IPS DF 6.9 (cell line): ENCODE measurements at places on chromosomes 3 and 15.

GRCh38 chr3:14423197-14423743 lies 20.9 kb downstream of the SLC6A6 start:
- H3K27ac ChIP-seq, result no peak overlapping the region
- peaks cover 2% of the 10 kb centered on the region; the same call in 1 of the 2 replicates for H3K36me3 ChIP-seq
- H3K4me1 ChIP-seq, result peaks cover 23% of the 10 kb centered on the region
- H3K4me3 ChIP-seq, result no peak overlapping the region
- H3K27me3 ChIP-seq, result no peaks in the 10 kb centered on the region
- DNase-seq, result no peak

DNA sequence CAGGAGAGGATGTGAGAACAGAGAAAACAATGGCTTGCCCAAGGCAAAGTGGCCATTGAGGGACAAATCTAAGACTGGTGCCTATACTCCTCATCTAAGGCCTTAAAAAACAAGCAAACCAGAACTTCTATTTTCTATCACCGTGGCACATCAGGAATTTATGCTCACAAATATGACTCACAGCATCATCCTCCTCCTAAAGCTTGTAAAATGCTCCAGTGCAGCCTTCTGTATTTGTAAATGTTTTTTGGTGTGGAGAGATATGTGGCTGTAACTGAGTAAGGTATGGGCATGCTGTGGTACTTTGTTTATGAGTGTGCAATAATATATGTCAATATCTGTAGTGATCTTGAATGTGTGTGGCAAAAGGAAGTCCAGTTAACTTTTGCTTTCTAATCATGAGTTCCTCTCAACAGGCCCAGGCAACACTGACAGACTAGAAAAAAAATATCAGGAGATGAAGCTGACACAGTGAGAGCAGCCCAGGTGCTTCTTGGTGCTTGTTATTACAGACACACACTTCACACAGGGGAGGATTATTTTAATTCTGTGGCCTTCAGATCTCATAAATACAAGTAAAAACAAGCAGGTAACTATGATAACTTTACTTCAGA lies 60.3 kb downstream of the CTNNB1 start:
- no peaks in the 10 kb centered on the region for H3K4me1 ChIP-seq
- no peaks in the 10 kb centered on the region for H3K27me3 ChIP-seq
- no peak overlapping the region for H3K27ac ChIP-seq
- no peak for DNase-seq
- no peaks in the 10 kb centered on the region for H3K36me3 ChIP-seq

GRCh38 chr3:37862903-37863815 lies 1.5 kb downstream of the CTDSPL start:
- no peaks in the 10 kb centered on the region for H3K27me3 ChIP-seq
- H3K27ac ChIP-seq, result no peak overlapping the region
- H3K36me3 ChIP-seq, result no peaks in the 10 kb centered on the region
- peaks cover 6% of the 10 kb centered on the region; the same call in 1 of the 2 replicates for H3K4me1 ChIP-seq
- peak overlapping the region; percentile 59; the same call in 1 of the 2 replicates for H3K4me3 ChIP-seq

GRCh38 chr3:37114251-37115145 lies 59.9 kb downstream of the LRRFIP2 start:
- no peak overlapping the region for H3K4me3 ChIP-seq
- no peak overlapping the region for H3K27ac ChIP-seq
- no peak for DNase-seq
- no peaks in the 10 kb centered on the region; the same call in 1 of the 2 replicates for H3K4me1 ChIP-seq

DNA sequence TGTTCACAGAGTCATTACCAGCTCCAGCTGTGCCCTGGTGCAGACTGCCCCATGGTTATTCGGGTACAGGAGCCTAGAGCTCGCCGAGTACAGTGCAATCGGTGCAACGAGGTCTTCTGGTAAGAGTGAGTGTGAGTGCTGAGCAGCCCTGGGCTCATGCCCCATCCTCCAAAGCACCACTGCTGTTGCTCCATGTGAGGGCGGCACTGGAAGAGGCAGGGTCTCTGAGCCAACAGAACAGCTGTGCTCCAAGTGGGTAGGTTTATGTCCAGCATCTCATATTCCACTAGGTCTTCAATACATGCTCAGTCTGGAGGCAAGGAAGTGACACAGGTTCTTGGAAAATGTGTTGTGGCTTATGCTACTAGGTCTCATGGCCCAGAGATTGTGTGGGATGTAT lies 19.5 kb upstream of the P4HTM start:
- H3K27ac ChIP-seq, result no peak overlapping the region
- H3K36me3 ChIP-seq, result peaks cover 31% of the 10 kb centered on the region
- H3K27me3 ChIP-seq, result no peaks in the 10 kb centered on the region
- DNase-seq, result no peak
- H3K4me3 ChIP-seq, result no peak overlapping the region

DNA sequence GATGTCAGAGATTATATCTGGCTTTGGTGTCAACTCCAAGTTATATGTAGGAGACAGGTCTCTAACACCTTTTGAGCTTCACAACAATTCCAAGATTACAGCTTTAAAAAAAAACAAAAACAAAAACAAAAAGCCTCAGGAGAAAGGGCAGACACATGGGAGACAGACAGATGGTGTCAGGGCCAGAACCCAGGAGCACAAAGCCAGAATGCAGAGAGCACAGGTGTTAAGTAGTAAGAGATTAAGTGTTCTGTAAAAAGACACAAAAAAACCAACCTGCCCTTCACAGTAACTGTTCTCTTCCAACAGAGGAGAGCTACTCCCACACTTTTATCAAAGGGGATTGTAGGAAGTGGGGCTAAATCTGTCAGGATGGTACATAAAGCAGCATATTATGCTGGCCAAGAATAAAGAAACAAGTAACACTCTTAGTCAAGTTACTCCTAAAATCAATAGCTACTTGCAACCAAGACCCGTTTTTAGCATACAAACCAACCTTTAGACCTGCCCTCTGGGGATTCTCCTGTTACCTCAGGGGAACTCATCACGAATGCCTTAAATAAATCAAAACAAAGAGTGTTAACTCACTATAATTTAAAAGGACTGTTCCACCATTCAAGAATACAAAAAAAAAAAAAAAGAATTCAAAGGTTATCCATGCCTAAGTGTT lies 5.9 kb downstream of the CPEB1 start:
- H3K36me3 ChIP-seq, result no peaks in the 10 kb centered on the region
- H3K4me1 ChIP-seq, result 0 out of 2 replicates have a peak, but pooled peaks cover 1% of the 10 kb centered on the region
- no peak for DNase-seq
- H3K27ac ChIP-seq, result no peak overlapping the region

DNA sequence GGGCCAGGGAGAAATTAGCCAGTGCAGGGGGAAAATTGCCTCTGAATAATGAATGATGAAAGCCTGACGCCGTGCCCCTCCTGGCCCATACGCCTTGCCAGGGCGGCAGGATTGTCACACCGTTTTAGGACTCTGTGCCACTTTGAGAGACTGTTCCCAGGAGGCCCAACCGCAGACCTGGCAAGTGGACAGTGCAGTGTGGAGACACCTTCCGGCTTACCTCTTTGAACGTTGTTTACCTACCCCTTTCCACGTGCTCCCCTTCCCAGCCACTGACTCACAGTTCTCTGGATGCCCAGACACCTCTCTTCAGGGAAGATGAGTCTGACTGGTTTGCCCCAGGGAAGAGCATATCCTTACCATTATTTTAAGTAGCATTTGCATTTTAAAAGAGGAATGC lies 84.0 kb upstream of the PXYLP1 start:
- no peaks in the 10 kb centered on the region for H3K36me3 ChIP-seq
- H3K27ac ChIP-seq, result no peak overlapping the region
- no peak overlapping the region for H3K4me3 ChIP-seq

GRCh38 chr15:85630311-85630710 lies 164.4 kb downstream of the KLHL25 start:
- no peaks in the 10 kb centered on the region for H3K27me3 ChIP-seq
- H3K4me3 ChIP-seq, result no peak overlapping the region

GRCh38 chr15:38683382-38684242 lies 119.0 kb upstream of the RASGRP1 start:
- DNase-seq, result no peak
- H3K4me3 ChIP-seq, result no peak overlapping the region
- H3K27ac ChIP-seq, result no peak overlapping the region
- H3K36me3 ChIP-seq, result no peaks in the 10 kb centered on the region
- no peaks in the 10 kb centered on the region for H3K4me1 ChIP-seq

DNA sequence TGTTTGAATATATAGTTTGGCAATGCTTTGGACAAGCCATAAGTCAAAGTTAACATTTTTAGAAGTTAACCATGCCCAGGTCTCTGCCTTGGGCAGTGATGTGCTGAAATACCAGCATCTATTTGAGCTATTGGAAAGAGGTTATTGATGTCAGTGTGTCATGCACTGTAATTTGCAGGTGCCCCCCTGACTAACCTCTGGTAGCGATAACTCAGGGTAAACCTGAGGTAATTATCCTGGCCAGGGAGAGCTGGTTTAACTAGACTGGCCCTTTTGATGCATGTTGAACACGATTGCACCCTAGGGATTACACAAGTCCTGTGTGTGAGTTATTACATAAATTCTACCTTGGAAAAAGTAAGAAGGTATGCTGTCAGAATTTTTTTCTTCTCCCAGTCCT lies 455.8 kb upstream of the WNT5A start:
- no peak overlapping the region for H3K4me3 ChIP-seq
- DNase-seq, result no peak
- no peaks in the 10 kb centered on the region for H3K4me1 ChIP-seq
- H3K27ac ChIP-seq, result no peak overlapping the region
- no peaks in the 10 kb centered on the region for H3K27me3 ChIP-seq

GRCh38 chr3:95044101-95044500 lies 981.2 kb downstream of the NSUN3 start:
- no peak overlapping the region for H3K4me3 ChIP-seq
- H3K4me1 ChIP-seq, result no peaks in the 10 kb centered on the region
- no peaks in the 10 kb centered on the region for H3K27me3 ChIP-seq
- H3K27ac ChIP-seq, result no peak overlapping the region

GRCh38 chr3:55735976-55736375 lies 248.9 kb upstream of the WNT5A start:
- DNase-seq, result no peak
- no peaks in the 10 kb centered on the region for H3K27me3 ChIP-seq
- H3K4me1 ChIP-seq, result no peaks in the 10 kb centered on the region
- H3K27ac ChIP-seq, result no peak overlapping the region
- H3K36me3 ChIP-seq, result no peaks in the 10 kb centered on the region

- H3K27me3 ChIP-seq, result no peaks in the 10 kb centered on the region
- H3K4me3 ChIP-seq, result no peak overlapping the region
- DNase-seq, result no peak
- no peak overlapping the region for H3K27ac ChIP-seq
- H3K4me1 ChIP-seq, result no peaks in the 10 kb centered on the region; the same call in 1 of the 2 replicates
Measured at GRCh38 chr15:100307241-100308212, 34.2 kb downstream of the ADAMTS17 start.

DNA sequence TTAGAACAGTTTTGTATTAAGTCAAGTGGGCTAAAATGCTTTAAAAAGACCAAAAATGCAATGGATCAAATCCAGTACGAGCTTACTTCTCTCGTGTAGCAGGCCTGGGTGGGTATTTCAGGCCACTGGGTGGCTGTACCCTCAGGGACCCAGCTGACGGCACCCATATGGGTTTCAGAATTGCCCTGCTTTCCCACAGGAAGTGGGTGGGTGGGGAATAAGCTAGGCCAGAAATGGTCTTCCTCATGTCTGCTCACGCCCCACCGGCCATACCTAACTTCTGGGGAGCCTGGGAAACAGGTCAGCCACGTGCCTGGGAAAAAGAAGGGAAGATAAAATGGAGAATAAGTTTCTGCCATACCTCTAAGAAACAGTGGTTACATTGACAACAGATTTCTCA lies 20.3 kb downstream of the GPR160 start:
- no peaks in the 10 kb centered on the region for H3K27me3 ChIP-seq
- no peak overlapping the region for H3K27ac ChIP-seq
- DNase-seq, result no peak
- H3K4me1 ChIP-seq, result peaks cover 5% of the 10 kb centered on the region; the same call in 1 of the 2 replicates

DNA sequence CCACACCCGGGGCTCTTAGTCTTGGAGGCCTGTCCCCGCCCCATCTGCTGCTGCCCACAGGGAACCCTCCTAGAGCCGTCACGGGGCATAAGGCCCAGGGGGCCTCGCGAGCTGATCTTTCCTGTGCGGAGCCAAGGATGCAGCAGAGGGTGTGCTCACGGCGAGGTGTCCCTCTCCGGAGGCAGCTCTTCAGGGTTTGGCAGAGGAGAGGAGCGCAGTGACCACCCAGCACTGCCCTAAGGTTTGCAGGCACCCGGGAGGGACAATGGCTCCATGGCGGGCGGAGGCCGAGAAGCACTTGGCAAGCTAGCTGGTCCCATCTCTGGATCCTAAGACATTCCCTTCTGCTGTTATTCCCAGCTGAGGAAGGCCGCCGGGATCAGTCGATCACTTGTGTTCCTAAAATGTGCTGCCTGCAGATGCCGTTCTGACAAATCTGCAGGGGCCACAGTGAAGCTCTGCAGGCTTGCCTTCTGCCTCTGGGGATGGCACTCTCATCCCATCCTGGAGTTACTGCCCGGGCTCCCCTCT lies 47.4 kb upstream of the PCSK6 start:
- no peak overlapping the region for H3K27ac ChIP-seq
- no peaks in the 10 kb centered on the region for H3K4me1 ChIP-seq
- H3K27me3 ChIP-seq, result no peaks in the 10 kb centered on the region
- no peaks in the 10 kb centered on the region; the same call in 1 of the 2 replicates for H3K36me3 ChIP-seq
- DNase-seq, result no peak

GRCh38 chr3:14047027-14047426 lies 77.6 kb downstream of the CHCHD4 start:
- no peaks in the 10 kb centered on the region for H3K27me3 ChIP-seq
- no peaks in the 10 kb centered on the region for H3K4me1 ChIP-seq
- H3K36me3 ChIP-seq, result no peaks in the 10 kb centered on the region
- no peak for DNase-seq

DNA sequence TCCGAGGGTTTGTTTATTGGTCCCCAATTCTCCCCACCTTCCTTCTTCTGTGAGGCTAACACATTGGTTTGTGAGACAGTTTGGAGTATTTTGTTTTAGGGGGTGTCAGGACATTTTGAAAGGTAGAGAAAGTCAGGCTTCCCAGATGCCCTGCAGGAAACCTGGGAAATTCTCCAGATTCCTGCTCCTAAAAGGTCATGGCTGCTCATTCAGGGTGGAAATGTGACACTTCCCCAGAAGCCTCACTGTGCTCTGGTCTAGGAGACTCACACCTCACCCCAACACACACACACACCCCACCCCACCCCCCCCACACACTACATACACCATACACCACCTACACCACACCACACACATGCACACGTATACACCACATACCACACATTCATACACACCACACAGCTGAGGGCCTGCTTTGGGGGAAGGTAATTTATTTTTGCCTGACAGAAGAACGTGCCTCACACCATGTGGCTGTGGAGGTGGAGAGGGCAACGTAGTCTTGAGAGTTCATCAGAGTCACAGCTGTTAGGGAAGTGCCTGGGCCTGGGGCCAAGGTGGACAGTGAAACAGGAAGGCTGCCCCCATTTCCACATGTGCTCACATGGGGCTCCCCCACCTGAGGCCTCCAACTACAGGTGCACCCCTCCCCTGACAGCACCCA lies 40.4 kb upstream of the LIMD1 start:
- no peak overlapping the region for H3K4me3 ChIP-seq
- H3K36me3 ChIP-seq, result no peaks in the 10 kb centered on the region
- H3K27me3 ChIP-seq, result no peaks in the 10 kb centered on the region
- H3K4me1 ChIP-seq, result peaks cover 3% of the 10 kb centered on the region; the same call in 1 of the 2 replicates

GRCh38 chr15:81002331-81003096 lies 1.8 kb downstream of the TLNRD1 start:
- H3K36me3 ChIP-seq, result no peaks in the 10 kb centered on the region
- H3K4me3 ChIP-seq, result peak overlapping the region; percentile 98; the same call in 1 of the 2 replicates
- no peaks in the 10 kb centered on the region; the same call in none of the 2 replicates for H3K27me3 ChIP-seq
- H3K27ac ChIP-seq, result no peak overlapping the region

- H3K4me3 ChIP-seq, result no peak overlapping the region
- no peaks in the 10 kb centered on the region for H3K4me1 ChIP-seq
- no peaks in the 10 kb centered on the region for H3K27me3 ChIP-seq
- no peak overlapping the region for H3K27ac ChIP-seq
- no peaks in the 10 kb centered on the region for H3K36me3 ChIP-seq
Measured at GRCh38 chr3:193589129-193589528, 3.9 kb upstream of the OPA1 start.

- no peak overlapping the region for H3K4me3 ChIP-seq
- no peaks in the 10 kb centered on the region for H3K27me3 ChIP-seq
- DNase-seq, result no peak
- no peaks in the 10 kb centered on the region for H3K4me1 ChIP-seq
- H3K36me3 ChIP-seq, result no peaks in the 10 kb centered on the region
- no peak overlapping the region for H3K27ac ChIP-seq
Measured at GRCh38 chr3:120147072-120147871, 53.0 kb upstream of the GSK3B start.
